ENCODE measurements at places on chromosomes 4 and X.

- DNase-seq = no peak
Observed at GRCh38 chrX:77548751-77549150, 101.6 kb downstream of the FGF16 start.

GRCh38 chr4:3217266-3217665, 31.7 kb upstream of the MSANTD1 start:
- no peak for DNase-seq

DNA sequence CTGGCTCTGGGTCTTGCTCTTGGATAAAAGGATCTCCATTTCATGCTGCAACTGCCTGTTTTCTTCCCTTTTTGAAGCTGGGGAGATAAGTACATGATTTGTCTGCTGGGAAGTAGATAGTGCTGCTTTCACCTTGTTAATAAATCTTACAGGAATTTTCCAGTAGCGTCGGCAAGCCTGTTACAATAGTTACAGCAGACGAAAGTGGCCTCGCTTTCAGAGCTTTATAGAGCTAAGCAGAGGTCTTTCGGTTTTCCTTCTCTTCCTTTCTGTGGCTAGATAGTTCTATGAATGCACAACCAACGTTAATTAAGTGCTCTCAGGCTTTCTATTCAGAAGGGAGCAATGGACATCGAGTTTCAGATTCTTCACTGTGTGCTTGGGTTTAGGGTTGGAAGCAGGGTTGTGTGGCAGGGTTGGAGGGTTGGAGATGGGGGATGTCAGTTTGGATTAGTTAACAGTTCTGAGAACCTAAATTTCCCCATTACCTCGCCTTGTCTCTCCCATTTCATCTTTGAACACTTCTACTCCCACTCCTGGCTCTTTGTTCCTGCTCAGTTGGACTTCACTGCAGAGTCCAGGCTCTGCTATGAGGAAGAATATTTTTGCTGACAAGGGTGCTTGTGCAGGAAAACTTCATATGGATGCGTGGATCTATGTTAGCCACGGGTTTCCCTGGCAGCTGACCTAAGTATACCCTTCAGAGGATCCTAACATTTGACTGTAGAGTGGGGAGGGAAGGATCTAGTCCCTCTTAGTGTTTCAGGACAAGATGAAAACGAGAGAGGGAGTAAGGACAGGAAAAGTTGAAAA, 237.9 kb downstream of the ARHGAP10 start:
- no peak for DNase-seq

- DNase-seq = no peak
Observed at GRCh38 chrX:32825009-32825408, 386.3 kb downstream of the DMD start.

- no peak for DNase-seq
Observed at GRCh38 chr4:112327965-112328733, 31.0 kb downstream of the ALPK1 start.

GRCh38 chr4:134753390-134753789, 551.8 kb upstream of the PABPC4L start:
- no peak for DNase-seq

DNA sequence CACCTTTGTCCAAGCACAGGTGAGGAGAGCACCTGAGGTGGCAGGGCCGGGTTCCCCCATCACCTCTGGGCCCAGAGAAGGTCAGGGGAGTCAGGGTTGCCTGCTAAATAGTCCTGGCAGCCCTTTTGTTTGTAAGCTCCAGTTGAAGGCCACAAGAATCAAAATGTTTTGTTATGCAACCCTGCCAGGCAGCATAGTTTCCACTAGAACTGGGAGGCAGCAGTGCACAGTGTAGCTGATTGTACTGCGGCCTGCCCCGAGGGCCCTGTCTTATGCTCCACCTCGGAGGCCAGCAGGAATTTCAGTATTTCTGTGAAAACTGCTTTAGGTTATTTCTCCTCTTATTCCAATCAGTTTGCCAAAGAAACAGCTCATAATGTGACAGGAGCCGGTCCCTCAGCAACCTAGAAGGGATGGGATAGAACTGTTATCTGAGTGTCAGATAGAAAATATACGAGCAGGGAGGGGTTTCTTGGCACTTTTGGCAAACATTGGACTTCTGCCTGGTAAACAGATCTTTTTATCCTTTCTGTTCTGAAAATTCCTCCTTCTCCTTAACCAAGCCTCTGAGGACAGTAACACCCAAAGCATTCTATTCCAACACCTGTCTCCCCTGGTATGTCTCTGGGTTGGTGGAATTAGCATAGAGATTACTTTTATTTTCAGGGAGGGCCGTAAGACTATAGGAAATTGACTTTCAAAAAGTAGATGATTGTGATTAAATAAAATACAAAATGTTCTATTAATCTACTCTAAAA, 93.6 kb downstream of the LNX1 start:
- no peak for DNase-seq

GRCh38 chr4:188767496-188767895, 628.3 kb downstream of the TRIML1 start:
- DNase-seq = no peak

DNA sequence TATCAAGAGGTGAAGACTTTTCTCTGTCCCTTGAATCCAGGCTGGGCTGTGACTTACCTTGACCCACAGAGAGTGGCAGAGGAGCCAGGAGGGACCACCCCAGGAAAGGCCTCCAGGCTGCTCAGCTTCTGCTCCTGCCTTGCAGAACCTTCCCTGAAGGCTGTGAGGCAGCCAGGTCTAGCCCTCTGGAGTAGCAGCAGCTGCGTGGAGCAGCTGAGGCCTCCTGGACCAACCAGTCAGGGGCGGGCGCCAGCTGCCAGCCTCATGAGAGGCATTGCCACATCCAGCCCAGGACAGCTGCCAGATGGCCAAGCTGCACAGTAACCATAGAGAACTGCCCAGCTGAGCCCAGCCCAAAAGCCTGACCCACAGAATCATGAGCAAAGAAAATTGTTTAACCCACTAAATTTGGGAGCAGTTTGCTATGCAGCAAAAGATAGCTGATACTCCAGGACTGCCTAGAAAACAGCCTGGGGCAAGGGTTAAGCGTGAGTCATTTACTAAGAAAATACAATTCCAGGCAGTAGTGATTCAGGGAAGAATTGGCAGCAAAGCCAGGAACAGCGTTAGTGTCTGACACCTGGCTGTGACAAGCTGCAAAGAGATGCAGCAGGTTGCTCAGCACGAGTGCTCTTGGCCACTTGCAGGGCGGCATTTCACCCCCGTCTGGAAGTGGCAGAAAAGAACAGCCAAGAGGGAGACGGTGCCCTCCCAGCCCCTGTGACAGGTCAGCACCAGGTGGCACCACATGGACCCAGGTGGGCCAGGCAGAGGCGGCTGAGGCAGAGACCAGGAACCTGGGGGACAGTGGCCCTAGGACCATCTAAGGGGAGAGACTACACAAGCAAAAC, 14.7 kb upstream of the PDE6B start:
- no peak for DNase-seq

GRCh38 chr4:40916880-40917279, 167.1 kb downstream of the NSUN7 start:
- no peak for DNase-seq

Measured in activated CD8-positive, alpha-beta memory T cell treated with anti-CD3 and anti-CD28 coated beads for 48 hours (primary cell).